ENCODE measurements at places on chromosomes 6 and 20.
A peak's percentile ranks its signal among the peaks of the same experiment; 100 is the strongest.

GRCh38 chr6:75480425-75480824 is 13.2 kb downstream of the FILIP1 start:
- H3K27me3 ChIP-seq, result peaks cover 15% of the 10 kb centered on the region
- H3K36me3 ChIP-seq, result no peaks in the 10 kb centered on the region
- H3K27ac ChIP-seq, result no peak overlapping the region
- no peak for DNase-seq

- H3K27ac ChIP-seq, result no peak overlapping the region
- DNase-seq, result no peak
- peaks cover 7% of the 10 kb centered on the region for H3K4me1 ChIP-seq
- H3K36me3 ChIP-seq, result no peaks in the 10 kb centered on the region
- H3K4me3 ChIP-seq, result no peak overlapping the region
Measured at GRCh38 chr20:59138114-59138748, 25.4 kb upstream of the ZNF831 start.

GRCh38 chr6:52254731-52255378 is 10.6 kb upstream of the IL17F start:
- H3K4me1 ChIP-seq, result peaks cover 35% of the 10 kb centered on the region
- H3K36me3 ChIP-seq, result no peaks in the 10 kb centered on the region
- no peak for DNase-seq
- peaks cover 31% of the 10 kb centered on the region for H3K27me3 ChIP-seq

- no peak overlapping the region for H3K4me3 ChIP-seq
- no peaks in the 10 kb centered on the region for H3K36me3 ChIP-seq
- no peaks in the 10 kb centered on the region for H3K4me1 ChIP-seq
- H3K27me3 ChIP-seq, result peaks cover 5% of the 10 kb centered on the region
Measured at GRCh38 chr6:7784706-7785105, 58.8 kb downstream of the BMP6 start.

GRCh38 chr20:31923388-31924331 is 28.2 kb downstream of the PDRG1 start:
- no peaks in the 10 kb centered on the region for H3K4me1 ChIP-seq
- no peak for DNase-seq
- H3K4me3 ChIP-seq, result no peak overlapping the region
- H3K36me3 ChIP-seq, result no peaks in the 10 kb centered on the region
- no peak overlapping the region for H3K27ac ChIP-seq

DNA sequence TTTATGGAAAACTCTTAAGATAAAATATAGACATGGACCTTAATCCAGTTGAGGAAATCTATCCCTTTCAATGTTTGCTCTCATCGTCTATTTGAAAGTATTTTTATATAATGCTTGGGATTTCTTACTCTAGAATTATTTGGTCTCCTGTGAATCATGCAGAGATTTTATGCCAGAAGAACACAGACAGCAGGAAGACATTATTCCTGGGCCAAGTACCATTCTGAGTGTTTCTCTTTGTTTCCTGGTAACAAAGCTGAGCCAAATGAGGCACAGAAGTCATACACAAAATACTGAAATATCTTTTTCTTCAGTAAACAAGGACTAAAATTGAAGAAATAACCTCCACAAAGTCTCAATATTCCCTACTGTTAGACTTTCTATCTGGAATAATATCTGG is 538.2 kb upstream of the EYS start:
- no peaks in the 10 kb centered on the region for H3K36me3 ChIP-seq
- H3K27me3 ChIP-seq, result no peaks in the 10 kb centered on the region
- no peaks in the 10 kb centered on the region for H3K4me1 ChIP-seq
- DNase-seq, result no peak

DNA sequence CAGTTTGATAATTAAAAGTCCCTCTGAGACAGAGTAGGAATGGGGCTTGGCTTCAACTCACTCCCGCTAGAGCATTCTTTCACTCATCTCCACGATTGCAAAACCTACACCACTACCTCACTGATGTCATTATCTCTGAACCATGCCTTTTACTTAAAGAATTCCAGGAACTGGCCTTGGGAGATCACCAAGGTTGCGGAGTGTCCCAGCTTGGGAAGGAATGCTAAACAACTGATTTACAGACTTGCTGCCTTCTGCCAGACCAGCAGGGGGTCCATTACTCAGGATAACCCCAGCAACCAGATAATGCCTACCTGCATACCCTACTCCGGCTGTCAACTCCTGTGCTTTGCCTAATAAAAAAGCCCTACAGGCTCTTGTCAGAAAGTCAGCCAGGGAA is 102.2 kb upstream of the RALGAPA2 start:
- H3K4me1 ChIP-seq, result no peaks in the 10 kb centered on the region
- H3K27ac ChIP-seq, result no peak overlapping the region
- DNase-seq, result no peak
- H3K27me3 ChIP-seq, result peaks cover 6% of the 10 kb centered on the region
- H3K4me3 ChIP-seq, result no peak overlapping the region

GRCh38 chr20:58342104-58342945 is 32.8 kb downstream of the RAB22A start:
- DNase-seq, result no peak
- H3K4me3 ChIP-seq, result no peak overlapping the region
- H3K4me1 ChIP-seq, result peaks cover 15% of the 10 kb centered on the region
- no peak overlapping the region for H3K27ac ChIP-seq

GRCh38 chr20:48750941-48751635 is 76.7 kb downstream of the PREX1 start:
- H3K4me3 ChIP-seq, result no peak overlapping the region
- no peaks in the 10 kb centered on the region for H3K27me3 ChIP-seq
- peaks cover 46% of the 10 kb centered on the region for H3K4me1 ChIP-seq
- H3K36me3 ChIP-seq, result peaks cover 46% of the 10 kb centered on the region
- H3K27ac ChIP-seq, result peak overlapping the region; percentile 18

DNA sequence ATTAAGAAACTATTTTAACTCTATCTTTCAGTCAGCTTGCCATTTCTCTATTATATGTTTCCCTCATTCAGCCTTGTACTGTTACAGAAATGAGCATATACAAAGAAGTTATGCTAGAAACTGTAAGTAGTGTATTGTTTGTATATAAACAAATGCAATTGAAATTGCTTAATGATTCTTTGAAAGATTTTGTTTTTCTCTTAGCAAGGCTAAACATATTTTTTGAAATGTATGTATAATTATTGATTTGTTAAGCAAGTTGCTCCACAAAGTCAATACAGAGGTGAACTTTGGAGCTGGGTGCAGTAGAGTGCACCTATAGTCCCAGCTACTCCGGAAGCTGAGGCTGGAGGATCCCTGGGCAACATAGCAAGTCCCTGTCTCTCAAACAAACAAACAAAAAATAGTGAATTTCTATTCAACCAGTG is 253.6 kb downstream of the RNGTT start:
- peaks cover 9% of the 10 kb centered on the region for H3K4me1 ChIP-seq
- no peak overlapping the region for H3K4me3 ChIP-seq
- H3K27ac ChIP-seq, result no peak overlapping the region
- H3K27me3 ChIP-seq, result no peaks in the 10 kb centered on the region
- peaks cover 4% of the 10 kb centered on the region for H3K36me3 ChIP-seq

- no peak overlapping the region for H3K27ac ChIP-seq
- H3K27me3 ChIP-seq, result peaks cover 26% of the 10 kb centered on the region
- DNase-seq, result no peak
- no peak overlapping the region for H3K4me3 ChIP-seq
Measured at GRCh38 chr6:134723081-134723871, 226.6 kb downstream of the ALDH8A1 start.

DNA sequence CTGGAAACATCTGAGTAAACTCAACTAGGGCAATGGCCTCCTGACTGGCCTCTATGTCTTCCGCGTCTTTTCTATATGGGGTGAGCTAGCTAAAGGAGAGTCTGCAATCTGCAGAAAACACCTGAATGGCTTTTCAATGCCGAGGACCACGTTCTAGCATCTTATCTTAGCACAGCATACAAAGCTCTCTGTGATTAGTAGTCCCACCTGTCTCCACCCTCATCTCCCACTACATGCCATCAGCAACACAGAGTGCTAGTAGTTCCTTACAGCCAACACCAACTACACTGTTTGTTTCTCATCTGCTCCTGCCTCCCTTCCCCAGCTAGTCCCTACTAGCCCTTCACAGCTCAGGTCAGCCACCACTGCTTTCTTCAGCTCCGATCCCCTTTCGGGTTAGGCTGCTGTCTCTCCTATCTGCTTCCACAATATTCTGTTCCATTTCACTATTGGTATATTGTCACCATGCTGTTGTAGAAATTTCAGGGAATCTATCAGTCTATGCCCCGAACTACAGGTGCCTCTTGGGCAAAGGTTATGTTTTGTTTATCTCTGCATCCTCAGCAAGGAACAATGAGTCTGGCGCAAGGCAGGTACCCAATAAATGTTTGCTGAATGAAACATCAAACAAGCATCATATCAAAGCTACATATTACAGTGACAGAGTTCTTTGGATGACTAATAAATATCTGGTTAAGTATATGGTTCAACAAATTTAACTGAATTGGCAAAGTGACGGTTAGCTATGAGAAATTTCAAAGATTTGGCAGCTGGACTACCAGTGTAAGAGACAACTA is 12.2 kb downstream of the LYRM4 start:
- no peaks in the 10 kb centered on the region for H3K27me3 ChIP-seq
- H3K36me3 ChIP-seq, result peaks cover 26% of the 10 kb centered on the region
- DNase-seq, result no peak
- H3K27ac ChIP-seq, result no peak overlapping the region
- no peak overlapping the region for H3K4me3 ChIP-seq
- H3K4me1 ChIP-seq, result peaks cover 2% of the 10 kb centered on the region

GRCh38 chr20:63496596-63497120 is 2.2 kb downstream of the EEF1A2 start:
- no peaks in the 10 kb centered on the region for H3K36me3 ChIP-seq
- DNase-seq, result no peak
- H3K4me1 ChIP-seq, result peaks cover 2% of the 10 kb centered on the region
- H3K4me3 ChIP-seq, result no peak overlapping the region

DNA sequence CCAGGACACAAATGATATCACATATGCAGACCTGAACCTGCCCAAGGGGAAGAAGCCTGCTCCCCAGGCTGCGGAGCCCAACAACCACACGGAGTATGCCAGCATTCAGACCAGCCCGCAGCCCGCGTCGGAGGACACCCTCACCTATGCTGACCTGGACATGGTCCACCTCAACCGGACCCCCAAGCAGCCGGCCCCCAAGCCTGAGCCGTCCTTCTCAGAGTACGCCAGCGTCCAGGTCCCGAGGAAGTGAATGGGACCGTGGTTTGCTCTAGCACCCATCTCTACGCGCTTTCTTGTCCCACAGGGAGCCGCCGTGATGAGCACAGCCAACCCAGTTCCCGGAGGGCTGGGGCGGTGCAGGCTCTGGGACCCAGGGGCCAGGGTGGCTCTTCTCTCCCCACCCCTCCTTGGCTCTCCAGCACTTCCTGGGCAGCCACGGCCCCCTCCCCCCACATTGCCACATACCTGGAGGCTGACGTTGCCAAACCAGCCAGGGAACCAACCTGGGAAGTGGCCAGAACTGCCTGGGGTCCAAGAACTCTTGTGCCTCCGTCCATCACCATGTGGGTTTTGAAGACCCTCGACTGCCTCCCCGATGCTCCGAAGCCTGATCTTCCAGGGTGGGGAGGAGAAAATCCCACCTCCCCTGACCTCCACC is 42.2 kb downstream of the SIRPA start:
- H3K27me3 ChIP-seq, result no peaks in the 10 kb centered on the region
- H3K4me1 ChIP-seq, result no peaks in the 10 kb centered on the region
- H3K36me3 ChIP-seq, result no peaks in the 10 kb centered on the region
- H3K27ac ChIP-seq, result no peak overlapping the region
- DNase-seq, result no peak

DNA sequence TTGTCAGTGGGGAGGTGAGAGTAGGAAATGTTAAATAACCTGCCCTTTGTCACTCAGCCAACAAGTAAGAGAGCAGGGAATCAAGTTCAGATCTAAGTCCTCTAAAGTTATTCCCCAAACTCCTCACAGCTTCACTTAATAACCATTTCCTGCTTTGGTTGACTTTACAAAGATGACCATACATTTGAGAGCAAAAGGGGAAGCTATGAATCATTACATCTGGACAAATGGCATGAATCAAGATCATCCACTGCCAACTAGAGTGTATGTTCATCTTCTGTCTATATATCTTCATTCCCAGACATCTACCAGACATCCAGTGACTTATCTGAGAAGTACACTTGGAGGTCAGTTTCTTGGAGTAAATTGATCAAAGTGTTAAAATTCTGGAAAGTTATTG is 15.1 kb upstream of the HIVEP2 start:
- H3K27ac ChIP-seq, result no peak overlapping the region
- H3K4me3 ChIP-seq, result no peak overlapping the region
- no peak for DNase-seq
- no peaks in the 10 kb centered on the region for H3K27me3 ChIP-seq
- no peaks in the 10 kb centered on the region for H3K4me1 ChIP-seq

DNA sequence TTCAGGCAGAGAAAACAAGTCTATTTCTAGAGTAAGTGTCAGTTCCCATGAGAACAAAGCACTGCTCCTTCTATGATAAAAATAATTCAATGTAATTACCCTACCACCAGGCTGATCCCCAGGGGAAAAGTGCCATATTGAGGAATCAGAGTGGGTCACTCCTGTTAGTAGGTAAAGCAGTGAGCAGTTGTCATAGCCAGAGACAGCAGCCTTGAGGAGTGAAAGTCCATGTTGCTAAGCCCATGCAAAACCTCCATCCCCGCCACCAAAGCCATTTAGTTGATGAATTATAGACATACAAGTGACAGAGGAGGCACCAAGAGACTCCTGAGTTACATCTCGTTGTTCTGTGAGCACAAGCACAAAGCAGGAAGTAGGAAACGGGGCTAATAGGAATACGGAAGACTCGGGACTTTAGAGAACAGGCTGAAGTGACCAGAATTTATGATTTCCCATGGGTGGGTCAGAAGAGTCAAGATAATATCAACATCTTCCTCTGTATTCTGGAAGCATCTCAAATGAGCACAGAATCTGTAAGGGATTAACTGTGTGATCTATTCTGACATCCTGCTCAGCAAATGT is 197.9 kb downstream of the MAFB start:
- H3K4me3 ChIP-seq, result no peak overlapping the region
- no peak overlapping the region for H3K27ac ChIP-seq
- no peaks in the 10 kb centered on the region for H3K4me1 ChIP-seq
- no peaks in the 10 kb centered on the region for H3K36me3 ChIP-seq
- H3K27me3 ChIP-seq, result no peaks in the 10 kb centered on the region

DNA sequence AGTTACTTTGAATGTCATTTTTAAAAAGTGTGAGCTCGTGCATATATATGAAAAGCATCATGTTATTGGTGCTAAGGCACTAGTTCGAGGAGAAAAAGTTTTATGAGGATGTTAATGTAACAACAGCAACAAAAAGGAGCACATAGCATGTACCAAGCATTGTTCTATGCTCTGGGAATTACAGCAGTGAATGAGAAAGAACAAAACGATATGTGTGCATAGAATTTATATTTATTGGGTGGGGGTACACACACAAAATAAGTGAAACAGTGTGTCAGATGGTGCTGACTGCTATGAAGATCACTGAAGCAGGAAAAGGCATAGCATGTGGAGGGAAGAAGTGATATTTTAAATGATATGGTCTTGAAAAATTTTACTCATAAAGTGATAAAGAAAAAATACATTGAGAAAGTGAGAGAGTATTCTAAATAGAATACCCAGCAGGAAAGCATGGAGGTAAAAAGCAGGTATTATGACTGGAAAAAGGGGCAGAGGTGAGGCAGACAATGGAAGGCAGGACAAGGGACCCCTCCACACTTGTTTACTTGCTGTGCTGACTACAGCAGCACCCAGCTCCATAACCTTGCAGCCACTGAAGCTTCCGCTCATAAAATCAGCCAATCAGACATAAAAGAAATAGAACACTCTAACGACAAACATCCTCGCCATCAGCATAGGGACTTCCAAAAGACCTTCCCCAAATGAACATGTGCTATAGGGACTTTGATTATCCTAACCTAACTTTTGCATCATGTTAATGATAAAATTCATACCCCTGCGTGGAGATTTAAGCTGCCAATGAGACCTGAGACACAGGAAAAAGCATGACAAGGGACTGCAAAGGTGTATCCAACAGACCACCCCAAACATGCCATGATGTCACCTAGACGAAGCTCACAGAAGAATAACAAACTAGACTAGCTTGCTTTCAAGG is 119.9 kb downstream of the HFE start:
- H3K4me1 ChIP-seq, result peaks cover 27% of the 10 kb centered on the region
- DNase-seq, result no peak
- H3K27ac ChIP-seq, result no peak overlapping the region
